ENCODE measurements at places on chromosomes 7 and 10.

GRCh38 chr7:105840981-105841749 is 35.2 kb downstream of the ATXN7L1 start:
- no peak for DNase-seq

GRCh38 chr10:125201108-125201524 is 40.8 kb upstream of the CTBP2 start:
- DNase-seq = no peak

DNA sequence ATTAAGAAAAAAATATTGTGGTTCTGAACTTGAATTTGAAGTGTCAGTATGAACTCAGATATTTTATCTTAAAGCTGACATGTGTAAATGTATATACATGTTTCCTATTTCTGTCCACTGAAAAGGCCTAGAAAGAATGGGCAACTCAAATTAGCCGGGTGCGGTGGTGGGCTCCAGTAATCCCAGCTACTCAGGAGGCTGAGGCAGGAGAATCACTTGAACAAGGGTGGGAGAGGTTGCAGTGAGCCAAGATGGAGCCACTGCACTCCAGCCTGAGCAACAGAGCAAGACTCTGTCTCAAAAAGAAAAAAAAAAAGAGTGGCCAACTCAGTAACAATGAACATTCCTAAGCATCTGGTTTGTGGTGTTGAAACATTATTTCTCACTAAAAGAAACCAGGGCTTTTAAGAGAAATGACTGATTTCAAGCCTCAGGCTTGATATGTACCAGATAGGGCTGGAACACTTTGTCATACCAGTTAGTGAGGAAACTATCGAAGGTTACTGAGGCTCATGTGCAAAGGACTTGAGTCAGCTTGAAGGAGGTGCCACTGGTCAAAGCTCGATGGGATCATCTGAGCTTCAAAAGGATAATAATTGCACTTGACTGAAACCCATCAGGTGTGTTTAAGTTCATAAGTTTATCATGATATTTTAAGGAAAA is 40.5 kb downstream of the AOAH start:
- no peak for DNase-seq

DNA sequence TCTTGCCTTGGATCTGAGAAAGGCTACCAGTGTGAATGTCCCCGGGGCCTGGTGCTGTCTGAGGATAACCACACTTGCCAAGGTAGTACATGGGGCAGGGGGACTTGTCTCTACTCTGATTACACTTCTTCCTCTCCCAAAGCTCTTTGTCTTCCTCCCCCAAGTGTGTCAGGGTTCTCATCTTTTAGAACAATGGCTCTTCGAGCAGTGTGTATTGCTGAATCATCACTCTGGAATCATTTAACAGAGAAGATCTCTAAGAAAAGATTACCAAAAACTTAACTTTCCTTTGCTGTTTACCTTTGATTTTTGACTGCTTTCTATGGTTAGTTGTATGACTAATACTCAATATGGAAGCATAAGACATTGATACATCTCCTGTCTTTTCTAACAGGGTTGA is 18.2 kb downstream of the OIT3 start:
- DNase-seq = no peak

GRCh38 chr7:12728192-12728538 is 40.7 kb downstream of the ARL4A start:
- DNase-seq = no peak

DNA sequence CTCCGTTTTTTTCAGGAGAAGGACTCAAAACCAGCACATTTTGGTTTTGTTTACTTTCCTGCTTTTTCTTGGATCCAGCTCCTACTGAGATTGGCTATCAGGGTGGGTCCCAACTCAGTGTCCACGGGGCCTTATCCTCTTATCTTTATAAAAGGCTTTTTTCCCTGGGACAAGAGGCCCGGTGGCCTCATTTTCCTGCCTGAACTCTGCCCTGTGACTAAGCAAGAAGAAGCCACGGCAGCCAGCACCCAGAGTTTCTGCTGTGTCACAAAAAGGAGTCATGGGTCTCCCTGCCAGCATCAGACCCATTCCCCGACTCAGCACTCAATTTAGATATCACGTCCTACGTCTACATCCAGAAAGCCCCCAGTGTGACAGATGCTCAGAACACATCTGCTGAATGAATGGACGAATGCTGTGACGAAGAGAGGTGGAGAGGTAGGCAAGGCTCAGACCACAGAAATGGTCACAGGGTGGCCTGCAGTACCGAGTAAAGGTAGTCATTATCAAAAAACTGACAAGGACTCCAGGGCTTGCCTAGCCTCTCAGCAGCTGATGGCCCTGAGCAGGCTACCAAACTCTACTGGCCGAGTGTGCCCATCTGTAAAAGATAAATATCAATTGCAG is 16.7 kb downstream of the DLG5 start:
- DNase-seq = no peak

DNA sequence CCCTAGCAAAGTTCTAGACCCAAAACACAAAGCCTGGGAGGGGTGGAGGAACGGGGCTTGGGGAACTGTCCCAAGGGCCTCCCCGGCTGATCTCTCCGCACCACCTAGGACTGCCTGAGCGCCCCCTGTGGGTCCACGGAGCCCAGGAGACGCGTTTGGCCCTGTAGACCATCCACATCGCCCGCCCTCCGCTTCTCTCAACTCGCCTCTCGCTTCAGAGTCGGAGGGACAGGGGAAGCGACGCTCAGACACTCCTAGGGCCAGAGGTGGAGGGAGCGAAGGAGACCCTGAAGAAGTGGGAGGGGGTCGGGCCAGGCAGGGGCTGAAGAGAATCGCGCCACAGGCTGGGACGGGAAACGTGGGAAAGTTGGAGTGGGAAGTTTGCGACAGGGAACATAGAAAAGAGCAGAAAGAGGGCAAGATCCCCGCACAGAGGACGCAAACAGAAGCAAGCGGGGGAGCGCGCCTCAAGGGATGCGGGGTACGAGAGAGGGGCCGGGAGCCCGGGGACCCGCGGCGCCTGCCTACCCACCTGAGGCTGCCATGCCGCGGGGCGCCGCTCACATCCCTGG is 378 bp downstream of the PIK3AP1 start:
- no peak for DNase-seq

- DNase-seq = no peak
Measured at GRCh38 chr10:110863361-110863760, 8.4 kb upstream of the PDCD4 start.

GRCh38 chr10:111142092-111142768 is 65.4 kb downstream of the ADRA2A start:
- no peak for DNase-seq

GRCh38 chr7:139431459-139431858 is 52.0 kb downstream of the KLRG2 start:
- no peak for DNase-seq

DNA sequence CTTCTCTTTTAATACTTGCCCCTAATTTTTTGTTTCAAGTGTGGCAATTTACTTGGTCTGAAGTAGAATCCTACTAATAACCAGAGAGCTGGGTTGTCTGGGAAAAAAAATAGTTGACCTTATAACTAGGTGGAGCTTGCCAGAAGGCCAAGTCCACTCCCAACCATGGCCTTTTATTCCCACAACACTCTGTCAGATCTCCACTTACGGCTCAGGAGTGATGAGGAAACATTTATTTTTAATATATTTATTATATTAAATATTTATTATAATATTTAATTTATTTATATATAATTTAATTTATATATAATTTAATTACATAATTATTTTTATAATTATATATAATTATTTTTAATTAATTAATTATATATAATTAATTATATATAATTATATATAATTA is 58.8 kb downstream of the TSPAN12 start:
- no peak for DNase-seq

GRCh38 chr10:13993673-13994089 is 337.0 kb downstream of the FRMD4A start:
- DNase-seq = no peak

DNA sequence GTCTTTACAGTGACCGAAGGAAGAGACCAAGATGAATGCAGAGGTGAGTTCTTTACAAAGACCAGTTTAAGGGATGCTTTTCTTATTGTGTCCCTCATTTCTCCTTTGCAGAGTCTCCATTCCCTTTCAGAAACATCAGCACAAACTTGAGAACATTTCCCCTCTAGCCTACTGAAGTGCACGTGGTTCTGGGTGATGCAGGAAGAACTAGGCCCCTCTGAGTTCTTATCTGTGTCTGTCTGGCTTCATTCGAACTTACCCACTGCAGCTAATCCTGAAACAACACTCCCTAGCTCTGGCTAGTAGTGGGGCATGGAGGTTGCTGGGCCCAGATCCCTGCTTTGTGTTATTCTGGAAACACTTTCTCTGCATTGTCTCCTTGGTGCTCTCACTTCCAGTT is 12.6 kb downstream of the BLVRA start:
- no peak for DNase-seq

DNA sequence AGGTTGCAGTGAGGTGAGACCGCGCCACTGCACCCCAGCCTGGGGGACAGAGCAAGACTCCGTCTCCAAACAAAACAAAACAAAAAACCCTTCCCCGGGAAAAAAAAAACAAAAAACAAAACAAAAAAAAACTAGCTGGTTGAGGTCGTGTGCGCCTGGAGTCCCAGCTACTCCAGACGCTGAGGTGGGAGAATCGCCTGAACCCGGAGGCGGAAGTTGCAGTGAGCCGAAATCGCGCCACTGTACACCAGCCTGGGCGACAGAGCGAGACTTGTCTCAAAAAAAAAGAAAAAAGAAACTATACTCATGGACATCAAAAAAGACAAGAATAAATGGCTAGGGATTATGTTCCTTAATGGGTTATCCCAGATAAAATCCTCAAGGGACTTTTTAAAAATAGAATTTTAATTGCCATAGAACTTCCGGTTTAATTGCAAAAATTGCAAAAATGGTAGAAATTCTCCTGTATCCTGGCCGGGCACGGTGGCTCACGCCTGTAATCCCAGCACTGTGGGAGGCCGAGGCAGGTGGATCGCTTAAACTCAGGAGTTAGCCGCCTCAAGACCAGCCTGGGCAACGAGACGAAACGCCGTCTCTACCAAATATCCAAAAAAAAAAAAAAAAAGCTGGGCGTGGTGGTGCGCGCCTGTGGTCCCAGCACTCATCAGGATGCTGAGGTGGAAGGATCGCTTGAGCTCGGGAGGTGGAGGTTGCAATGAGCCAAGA is 37.8 kb downstream of the KLHDC10 start:
- DNase-seq = no peak

DNA sequence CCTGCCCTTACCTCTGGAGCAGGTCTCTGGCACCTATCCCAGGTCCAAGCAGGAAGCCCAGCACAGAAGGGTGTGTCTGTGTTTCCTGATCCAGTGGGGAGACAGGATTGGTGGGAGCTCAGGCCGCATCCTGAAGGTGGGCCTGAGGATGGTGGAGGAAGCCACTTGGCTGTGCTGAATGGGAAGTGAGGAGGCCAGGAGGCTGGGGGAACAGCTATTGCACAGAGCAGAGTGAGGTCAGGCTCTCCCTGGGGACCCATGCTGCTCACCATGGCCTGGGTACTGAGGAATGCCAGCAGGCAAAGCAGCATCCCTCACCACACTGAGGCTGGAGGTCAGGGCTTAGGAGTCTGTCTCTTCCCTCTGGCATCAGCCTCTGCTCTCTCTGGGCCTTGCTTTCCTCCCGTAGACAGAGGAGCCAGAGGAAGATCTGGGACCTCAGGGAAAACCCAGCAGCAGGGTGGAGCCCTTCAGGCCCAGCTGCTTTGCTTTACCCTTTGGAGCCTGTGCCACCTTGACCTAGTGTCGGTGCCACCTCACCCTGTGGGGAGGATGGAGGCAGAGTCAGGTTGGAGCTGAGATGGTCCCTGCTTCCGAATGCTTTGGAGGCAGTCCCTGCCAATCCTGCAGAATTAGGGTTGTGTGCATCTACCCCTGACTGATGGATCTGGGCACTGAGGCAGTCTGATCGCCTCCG is 39.0 kb downstream of the CDH23 start:
- DNase-seq = no peak

- no peak for DNase-seq
Measured at GRCh38 chr10:56318816-56319215, 42.2 kb downstream of the ZWINT start.

GRCh38 chr10:2011106-2011716 is 273.9 kb upstream of the ADARB2 start:
- no peak for DNase-seq

DNA sequence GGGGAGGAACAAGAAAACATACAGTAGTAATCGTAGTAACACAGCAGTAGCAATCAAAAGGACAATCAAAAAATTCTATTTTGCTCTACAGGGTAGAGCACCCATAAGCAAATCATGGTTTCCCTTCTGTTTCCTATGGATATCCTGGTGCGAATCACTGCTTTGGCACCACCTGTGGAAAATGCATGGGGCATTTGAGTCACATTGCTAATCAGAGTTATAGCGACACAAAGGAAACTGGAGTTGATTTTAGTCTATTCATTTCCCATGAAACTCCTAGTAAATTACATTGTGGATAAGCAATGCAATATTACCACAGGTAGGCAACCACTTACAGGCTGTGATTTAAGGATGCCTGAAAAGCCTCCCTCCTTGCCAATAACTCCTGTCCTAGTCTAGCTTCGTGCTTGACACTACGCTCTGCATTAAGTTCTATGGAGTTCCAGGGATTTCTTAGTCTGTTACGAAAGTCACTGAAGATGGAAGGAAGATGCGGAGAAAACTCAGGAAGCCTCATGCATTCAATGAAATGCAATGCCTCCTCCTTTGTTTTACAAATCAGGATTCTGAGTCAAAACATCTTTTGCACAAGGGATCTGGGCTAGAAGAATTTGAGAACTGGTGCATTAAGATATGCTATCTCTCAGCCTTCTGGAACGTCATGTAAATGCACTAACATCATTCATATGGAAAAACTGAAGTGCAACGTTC is 188.4 kb downstream of the DGKI start:
- DNase-seq = no peak

DNA sequence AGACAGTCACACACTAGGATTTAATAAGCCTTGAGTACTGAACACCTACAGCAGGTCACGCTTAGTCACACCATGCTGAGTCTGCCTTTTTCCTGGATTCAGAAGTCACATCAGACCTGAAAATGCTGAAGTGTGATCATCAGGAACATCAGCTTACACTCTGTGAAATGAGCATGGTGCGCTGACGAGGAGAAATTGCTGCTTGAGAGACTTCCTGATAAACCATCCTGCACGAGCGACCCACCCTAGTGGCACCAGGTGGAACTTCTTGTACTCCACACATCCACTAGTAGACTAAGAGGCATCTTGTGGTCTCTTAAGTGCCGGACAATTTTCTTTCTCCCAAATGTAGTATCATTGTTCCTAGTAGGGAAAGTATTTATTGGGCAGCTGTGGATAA is 51.8 kb upstream of the MRLN start:
- DNase-seq = no peak

DNA sequence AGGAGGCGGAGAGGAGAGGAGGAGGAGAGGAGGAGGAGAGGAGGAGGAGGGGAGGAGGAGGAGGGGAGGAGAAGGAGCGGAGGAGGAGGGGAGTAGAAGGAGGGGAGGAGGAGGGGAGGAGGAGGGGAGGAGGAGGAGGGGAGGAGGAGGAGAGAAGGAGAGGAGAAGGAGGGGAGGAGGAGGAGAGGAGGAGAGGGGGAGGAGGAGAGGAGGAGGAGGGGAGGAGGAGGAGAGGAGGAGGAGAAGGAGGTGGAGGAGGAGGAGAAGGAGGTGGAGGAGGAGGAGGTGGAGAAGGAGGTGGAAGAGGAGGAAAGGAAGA is 15.5 kb upstream of the CRCP start:
- DNase-seq = no peak
